HS-5 (cell line): ENCODE measurements at places on chromosomes 4 and X.
A peak's percentile ranks its signal among the peaks of the same experiment; 100 is the strongest.

- DNase-seq = no peak
Measured at GRCh38 chr4:150814873-150815272, 200.2 kb downstream of the LRBA start.

- no peak for DNase-seq
Measured at GRCh38 chrX:16828124-16828908, 41.8 kb downstream of the RBBP7 start.

- DNase-seq = peak; percentile 36
Measured at GRCh38 chr4:33262824-33263223, 2542.7 kb downstream of the PCDH7 start.

- no peak for DNase-seq
Measured at GRCh38 chr4:170662250-170662649, 572.5 kb upstream of the AADAT start.

DNA sequence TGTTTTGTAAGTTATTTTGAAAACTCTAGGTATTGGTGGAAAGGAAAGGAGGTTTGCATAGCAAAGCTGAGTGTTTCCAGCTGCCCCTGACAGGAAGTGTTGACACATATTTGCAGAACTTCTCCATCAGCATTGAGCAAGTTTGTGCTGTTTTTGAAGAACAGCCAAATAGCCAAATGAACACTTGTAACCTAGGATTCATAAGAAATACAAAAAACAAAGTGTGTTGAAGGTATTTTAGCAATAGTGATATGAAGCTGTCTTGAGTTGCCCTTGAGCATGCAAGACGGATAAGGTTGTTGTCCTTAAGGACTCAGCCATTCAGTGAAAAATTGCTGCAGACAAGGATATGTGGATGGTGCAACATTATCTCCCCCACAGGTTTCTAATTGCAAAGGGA, 68.3 kb upstream of the PGM2 start:
- DNase-seq = peak; percentile 29

DNA sequence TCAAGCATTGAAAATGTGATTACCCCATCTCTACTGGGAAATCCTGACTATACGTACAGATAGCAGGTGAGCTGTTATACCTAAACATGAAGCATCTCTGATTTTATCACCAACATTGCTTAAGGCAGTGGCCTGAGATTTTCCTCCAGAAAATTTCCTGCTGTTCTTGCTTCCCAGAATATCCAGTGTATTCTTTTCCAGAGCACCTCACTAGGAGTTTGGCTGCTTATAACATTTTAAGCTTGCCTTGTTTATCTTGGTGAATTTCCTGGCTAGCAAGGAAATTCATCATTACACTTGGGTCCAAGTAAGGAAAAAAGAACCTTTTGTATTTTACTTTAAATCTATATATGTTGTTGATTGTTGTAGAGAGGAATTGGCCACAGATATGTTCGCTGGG, 73.0 kb upstream of the CLCN4 start:
- no peak for DNase-seq

DNA sequence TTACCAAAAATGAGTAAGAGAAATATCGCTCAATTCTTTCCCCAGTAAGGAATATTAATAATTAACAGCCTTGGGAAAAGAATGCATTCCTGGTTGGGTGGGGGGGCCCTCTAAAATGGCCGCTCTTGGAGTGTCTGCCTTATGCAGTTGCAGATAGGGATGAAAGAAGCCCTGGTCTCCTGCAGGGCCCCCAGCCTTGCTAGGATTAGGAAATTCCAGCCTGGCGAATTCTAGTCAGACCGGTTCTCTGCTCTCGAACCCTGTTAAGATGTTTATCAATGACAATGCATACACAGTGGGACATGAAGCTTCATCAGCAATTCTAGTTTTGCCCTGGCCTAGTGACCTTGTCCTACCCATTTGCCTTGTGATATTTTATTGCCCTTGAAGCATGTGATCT, 1047.7 kb upstream of the GRID2 start:
- DNase-seq = no peak

DNA sequence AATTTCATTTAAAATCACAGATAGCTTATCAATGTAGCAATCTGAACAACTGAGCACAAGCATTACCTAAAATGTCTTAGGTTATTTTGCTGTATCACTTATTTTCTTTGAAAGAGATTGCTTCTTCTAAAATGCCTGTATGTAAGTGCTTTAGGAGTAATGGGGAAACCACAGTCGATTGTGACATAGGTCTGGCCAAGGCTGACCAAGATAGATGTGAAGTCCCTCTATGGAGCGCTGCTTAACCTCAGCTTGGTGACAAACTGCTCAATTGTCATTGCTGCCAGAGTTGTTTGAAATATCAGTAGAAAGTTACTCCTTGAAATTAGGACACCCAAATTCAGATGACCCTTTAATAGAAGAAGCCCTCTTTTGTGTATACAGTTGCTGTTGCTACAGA, 401.9 kb upstream of the NDST4 start:
- DNase-seq = no peak
